Naive B cell (primary cell): ENCODE measurements at places on chromosomes 16 and 17. TPM values are rescaled to one million over a fixed set of nuclear protein-coding genes. Genes with fewer than 3 reads are reported as not detected.

TSNAXIP1 gene
- not detected for polyA plus RNA-seq

ATP2A1 gene
- polyA plus RNA-seq = not detected

RNF157 gene
- polyA plus RNA-seq = not detected

DOC2A gene
- not detected for polyA plus RNA-seq

DPEP3 gene
- 0.45 TPM for polyA plus RNA-seq

DVL2 gene
- polyA plus RNA-seq = 24.9 TPM
